ENCODE measurements at places on chromosomes 5 and 9.

GRCh38 chr9:121984726-121985402 lies 108.2 kb downstream of the TTLL11 start:
- DNase-seq = no peak

DNA sequence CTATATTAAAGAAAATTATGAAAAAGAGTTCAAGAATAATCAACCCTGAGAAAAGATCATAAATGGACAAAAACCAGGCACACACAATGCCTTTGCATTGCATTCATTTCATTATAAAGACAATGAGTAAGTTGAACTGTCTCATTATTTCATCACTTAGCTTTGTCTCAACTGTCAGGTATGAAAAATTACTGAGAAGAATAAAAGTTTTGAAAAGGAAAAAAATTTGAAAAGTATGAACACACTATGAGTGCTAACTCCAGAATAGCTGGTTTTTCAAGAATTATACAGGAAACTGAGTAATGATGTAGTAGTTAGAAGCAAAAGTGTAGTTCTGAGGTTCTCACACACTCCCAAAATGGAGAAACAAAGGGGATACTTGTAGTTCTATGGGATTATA lies 16.3 kb upstream of the ANXA1 start:
- DNase-seq = no peak

DNA sequence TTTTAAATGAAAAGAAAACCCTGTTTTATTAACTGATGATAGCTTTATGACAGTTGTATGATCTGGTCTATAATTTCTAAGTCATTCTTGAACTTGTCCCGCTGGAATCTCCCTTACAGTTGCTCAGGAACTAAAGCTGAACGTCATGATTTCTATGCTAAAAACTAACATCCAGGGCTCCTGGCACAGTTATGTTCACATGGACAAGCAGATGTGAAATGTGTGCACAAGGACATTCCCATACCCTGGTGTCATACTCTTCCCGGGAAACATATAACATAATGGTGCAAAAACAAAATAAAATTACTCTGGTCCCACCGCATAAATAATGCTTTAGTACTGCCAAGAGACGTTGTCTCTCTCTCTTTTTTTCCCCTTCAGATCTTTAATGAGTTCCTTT lies 134.9 kb downstream of the PRDM6 start:
- DNase-seq = no peak

GRCh38 chr5:164358531-164359259 lies 853.3 kb downstream of the MAT2B start:
- DNase-seq = no peak

GRCh38 chr9:5971740-5972139 lies 43.7 kb downstream of the RANBP6 start:
- DNase-seq = no peak

GRCh38 chr5:124908581-124909451 lies 162.4 kb upstream of the ZNF608 start:
- DNase-seq = no peak

DNA sequence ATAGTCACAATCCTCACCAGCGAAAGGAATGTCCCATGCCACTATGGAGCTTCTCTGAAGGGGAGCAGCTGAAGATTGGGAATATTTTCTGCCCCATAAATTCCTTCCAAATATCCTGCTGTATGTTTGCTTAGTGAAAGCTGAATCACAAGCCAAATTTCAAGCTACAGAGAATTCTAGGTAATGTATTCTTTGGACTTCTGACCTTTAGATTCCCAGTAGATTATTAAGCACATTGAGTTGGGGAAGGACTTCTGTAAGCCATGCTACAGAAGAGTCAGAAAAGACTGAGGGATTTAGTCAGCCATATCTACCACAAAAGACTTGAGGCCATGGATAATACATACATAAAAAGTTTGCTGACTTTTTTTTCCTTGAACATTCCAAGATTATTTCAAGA lies 1342.0 kb upstream of the NUDT12 start:
- DNase-seq = no peak

DNA sequence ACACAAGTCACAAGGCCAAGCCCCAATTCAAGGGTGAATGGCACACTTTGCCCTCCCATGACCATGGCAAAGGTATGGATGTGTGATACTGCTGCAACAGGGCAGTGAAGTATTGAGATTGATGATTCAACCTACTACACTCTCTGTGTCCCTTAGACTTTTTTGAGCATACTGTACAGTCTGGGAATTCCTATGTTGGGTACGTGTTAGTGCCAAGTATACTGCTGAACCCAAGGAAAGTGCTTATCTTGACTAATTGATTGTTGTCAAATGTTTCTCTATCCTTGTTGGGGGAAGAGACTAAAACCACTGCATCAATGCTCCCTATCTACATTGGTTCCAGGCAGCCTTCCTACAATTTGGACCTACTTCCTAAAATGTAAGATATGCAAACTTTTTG lies 93.7 kb downstream of the NDFIP1 start:
- no peak for DNase-seq

DNA sequence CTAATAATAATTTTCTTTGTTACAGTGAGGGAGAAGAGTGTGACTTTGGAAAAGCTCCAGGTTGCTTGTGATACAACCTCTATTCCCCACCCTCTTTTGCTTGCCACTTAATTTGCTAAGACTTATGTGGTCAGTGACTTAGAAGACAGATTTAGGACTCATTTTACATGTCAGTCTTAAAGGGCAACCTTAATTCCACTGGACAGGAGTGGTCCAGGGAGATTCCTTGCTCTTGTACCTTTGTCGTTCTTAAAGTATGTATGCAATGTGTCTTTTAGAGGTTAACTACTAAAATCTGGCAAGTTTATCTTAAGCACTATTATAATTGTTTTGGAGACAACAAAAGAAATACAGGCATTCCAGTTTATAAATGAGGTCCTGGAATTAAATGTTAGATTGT lies 20.0 kb downstream of the SLC30A5 start:
- no peak for DNase-seq

GRCh38 chr5:35308421-35308820 lies 78.1 kb upstream of the PRLR start:
- no peak for DNase-seq

GRCh38 chr9:134385915-134386314 lies 59.7 kb downstream of the RXRA start:
- no peak for DNase-seq

DNA sequence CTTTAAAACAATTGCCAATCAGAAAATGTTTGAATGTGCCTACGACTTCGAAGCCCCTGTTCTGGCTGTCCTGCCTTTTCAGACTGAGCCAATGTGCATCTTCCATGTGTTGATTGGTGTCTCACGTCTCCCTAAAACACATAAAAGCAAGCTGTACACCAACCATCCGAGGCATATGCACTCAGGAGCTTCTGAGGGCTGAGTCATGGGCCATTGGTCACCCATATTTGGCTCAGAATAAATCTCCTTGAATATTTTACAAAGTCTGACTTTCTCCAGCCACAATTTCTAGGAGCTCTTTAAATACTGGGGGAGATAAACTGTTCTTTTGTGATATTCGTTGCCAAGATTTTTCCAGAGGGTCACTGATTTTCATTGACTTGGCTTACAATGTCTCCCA lies 53.9 kb downstream of the C9orf57 start:
- no peak for DNase-seq

- DNase-seq = no peak
Measured at GRCh38 chr5:369151-369868, 47.8 kb downstream of the AHRR start.

- DNase-seq = no peak
Measured at GRCh38 chr9:121206516-121207370, 5.1 kb upstream of the RAB14 start.

GRCh38 chr5:87061046-87061445 lies 206.6 kb upstream of the RASA1 start:
- DNase-seq = no peak

DNA sequence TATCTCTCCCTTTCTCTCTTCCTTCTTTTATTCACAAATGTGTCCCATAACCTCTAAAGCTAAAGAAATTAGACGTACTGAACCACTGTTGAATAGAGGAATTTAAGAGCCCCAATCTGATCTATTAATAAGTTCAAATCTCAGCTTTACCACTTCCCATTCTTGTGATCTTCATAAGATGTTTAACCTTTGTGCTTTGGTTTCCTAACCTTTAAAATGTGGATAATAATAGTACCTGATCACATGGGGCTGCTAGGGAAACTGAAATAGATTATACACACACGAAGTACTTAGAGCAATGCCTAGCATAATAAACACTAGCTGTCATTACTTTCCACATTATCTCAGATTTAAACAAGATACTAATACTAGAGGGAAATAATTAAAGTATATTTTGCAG lies 324.3 kb upstream of the SEMA6A start:
- no peak for DNase-seq

DNA sequence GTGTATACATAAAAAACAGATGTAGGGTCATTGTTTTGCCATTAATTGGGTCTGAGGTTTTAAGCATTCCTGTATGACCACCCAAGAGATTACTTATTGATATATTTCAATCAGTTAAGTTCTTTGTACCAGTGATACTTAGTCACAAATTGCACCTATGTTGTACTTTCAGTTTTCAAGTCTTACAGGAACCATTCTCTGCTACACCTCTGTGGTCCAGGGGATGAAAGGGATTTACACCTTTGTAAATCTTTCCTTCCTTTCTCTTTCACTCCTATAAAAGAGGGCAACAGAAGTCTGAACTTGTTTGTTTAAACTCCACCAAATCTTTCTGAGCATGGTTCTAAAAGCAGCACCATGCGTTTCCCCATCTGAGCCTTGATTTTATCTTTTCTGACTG lies 86.1 kb downstream of the DEPDC1B start:
- no peak for DNase-seq

DNA sequence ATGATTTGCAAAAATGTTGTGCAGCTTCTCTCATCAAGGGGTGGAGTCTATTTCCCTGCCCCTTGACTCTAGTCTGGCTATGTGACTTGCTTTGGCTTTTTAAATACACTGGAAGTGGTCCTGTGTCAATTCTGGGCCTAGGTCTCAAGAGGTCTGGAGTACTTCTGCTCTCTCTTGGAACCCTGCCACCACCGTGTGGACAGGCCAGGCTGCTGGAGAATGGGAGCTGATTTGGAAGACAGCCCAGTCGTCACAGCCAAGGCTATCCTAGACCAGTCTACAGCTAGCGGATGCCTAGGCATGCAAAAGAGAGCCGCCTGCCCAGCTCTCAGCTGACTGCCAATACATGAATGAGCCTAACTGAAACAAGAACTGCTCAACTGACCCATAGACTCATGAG lies 56.7 kb upstream of the CLINT1 start:
- DNase-seq = no peak

DNA sequence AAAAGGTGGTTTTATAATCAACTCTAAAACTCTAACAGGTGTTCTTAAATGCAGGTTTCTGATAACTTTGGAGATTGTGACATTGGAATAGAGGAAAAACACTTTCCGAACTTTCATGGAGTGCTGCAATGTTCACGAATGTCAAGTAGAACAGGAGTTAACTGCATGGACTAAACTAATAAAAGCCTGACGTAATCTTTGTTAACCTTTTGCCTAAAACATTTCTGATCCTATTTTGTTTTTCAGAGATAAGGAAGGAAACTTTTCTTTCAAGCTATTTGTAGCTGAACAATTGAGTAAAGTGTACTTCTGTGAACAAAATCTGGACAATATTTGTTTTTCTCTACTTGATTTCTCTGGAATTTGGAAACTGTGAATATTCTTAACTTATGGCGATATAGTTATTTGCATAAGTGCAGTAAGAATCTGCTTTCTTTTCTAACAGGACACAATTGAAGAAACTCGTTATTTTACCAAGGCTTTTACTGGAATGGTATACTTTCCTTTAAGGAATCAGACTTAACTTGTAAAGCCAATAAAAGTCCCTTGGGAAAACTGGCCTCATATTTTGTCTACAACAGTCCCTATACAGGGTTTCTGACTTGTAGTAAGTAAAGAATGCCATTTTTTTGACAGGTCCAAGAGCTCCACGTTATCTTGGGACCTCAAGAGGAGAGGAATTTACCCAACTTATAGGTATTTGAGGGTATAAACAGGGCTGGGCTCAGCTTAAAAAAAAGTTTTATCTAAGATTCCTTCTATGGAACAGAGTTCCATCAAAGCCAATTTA lies 154.7 kb downstream of the NXNL2 start:
- no peak for DNase-seq

- no peak for DNase-seq
Measured at GRCh38 chr5:62432621-62433064, 20.1 kb downstream of the IPO11 start.

DNA sequence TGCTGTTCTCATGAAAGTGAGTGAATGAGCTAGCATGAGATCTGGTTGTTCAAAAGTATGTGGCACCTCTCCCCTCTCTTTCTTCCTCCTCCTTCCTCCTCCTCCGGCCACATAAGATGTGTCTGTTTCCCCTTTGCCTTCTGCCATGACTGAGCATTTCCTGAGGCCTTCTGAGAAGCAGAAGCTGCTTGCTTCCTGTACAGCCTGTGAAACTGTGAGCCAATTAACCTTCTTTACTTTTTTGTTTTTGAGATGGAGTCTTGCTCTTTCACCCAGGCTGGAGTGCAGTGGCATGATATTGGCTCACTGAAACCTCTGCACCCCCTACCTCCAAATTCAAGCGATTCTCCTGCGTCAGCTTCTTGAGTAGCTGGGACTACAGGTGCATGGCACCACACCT lies 6.1 kb downstream of the S100Z start:
- DNase-seq = no peak

DNA sequence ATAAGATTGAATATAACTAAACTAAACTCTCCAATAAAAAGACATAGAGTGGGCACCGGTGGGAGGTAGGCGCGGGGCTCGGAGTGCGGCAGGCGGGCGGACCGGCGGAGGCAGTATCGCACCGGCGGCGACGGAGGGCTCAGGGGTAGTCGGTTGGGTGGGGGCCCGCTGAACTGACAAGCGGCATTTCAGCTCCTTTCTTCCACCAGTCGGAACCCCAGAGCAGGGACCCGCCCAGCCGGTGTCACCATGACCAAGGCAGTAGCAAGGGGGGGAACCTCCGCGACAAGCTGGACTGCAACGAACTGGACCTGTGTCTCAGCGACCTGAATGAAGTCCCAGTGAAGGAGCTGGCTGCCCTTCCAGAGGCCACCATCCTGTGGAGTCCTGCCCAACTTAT lies 156.7 kb downstream of the HINT1 start:
- no peak for DNase-seq

DNA sequence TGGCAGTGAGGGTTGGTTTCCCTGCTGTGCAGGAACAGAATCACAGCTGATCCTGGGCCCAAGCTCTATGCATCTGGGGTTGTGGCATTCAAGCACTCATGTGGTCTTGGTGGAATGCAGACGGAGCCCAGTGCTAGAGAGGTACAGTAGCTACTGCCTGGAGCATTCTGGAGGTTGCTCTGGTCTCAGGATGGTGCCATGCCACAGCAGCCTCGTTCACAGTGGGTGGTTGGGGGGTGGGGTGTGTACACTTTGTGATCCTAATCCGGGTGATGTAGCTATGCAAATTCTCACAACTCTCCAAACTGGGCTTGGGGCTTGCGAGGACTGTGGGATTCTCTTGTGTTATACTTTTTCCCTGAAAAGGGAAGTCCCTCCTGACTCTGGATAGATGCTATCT lies 45.2 kb downstream of the FGD3 start:
- no peak for DNase-seq

- DNase-seq = no peak
Measured at GRCh38 chr9:127330501-127330900, 65.9 kb downstream of the GARNL3 start.
